ENCODE measurements at places on chromosomes 3 and 15.

DNA sequence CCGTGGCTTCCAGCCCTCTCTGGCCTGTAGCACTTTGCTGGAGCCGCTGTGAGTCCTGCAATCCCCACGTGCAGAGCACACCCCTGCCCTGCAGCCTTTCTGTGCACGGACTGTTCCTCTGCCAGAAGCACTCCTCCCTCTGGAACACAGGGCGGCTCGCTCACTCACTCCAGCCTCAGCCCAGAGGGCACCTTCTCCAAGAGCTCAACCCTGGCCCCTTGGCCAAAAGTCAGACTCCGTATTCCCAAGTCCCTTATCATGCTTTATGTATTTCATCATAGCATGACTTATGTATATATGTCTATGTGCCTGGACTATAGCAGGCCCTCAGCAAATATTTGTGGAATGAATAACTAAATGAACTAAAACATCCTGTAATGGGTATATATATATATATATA is 63.2 kb downstream of the ASB7 start:
- DNase-seq, result no peak

- no peak for DNase-seq
These were observed 48.3 kb downstream of the SERP1 start for GRCh38 chr3:150497956-150498355.

DNA sequence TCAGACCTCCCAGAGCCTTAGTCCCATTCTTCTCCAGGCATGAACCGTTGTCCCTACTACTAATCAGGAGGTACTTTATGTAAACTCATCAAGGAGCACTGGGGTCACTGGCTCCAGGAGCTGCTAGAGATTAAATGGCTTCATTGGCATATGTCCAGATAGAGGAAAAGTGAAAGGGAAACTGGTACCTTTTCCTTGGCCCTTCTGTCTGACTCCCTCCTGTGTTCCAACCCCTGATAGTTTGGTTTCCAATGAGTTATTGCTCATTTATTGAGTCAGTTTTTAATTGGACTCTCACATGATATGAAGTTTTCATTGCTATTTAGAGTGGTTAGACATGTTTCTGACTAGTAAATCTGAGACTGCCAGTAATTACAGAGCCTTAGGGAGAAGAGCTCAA is 130.5 kb upstream of the BFSP2 start:
- DNase-seq, result no peak

- no peak for DNase-seq
These were observed 63.1 kb downstream of the NTRK3 start for GRCh38 chr15:88193415-88193814.

GRCh38 chr3:31242026-31242960 is 290.4 kb upstream of the STT3B start:
- no peak for DNase-seq

DNA sequence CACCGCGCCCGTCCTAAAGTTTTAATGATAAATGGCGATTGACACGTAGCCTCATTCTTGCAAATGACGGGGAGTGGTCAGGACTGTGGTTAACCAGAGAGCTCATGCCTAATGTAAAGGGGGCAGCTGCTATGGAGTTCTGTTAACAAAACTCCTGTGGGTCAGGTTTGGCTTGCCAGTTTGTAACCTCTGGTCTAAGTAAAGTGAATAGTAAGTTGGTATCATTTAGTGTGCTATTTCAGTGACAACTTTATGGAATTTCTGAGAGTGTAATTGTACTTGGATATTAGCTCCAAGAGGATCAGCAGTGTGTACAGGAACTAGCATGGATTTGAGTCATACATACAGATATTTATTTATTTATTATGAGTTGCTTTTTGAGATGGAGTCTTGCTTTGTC is 87.9 kb downstream of the RGMA start:
- DNase-seq, result no peak

DNA sequence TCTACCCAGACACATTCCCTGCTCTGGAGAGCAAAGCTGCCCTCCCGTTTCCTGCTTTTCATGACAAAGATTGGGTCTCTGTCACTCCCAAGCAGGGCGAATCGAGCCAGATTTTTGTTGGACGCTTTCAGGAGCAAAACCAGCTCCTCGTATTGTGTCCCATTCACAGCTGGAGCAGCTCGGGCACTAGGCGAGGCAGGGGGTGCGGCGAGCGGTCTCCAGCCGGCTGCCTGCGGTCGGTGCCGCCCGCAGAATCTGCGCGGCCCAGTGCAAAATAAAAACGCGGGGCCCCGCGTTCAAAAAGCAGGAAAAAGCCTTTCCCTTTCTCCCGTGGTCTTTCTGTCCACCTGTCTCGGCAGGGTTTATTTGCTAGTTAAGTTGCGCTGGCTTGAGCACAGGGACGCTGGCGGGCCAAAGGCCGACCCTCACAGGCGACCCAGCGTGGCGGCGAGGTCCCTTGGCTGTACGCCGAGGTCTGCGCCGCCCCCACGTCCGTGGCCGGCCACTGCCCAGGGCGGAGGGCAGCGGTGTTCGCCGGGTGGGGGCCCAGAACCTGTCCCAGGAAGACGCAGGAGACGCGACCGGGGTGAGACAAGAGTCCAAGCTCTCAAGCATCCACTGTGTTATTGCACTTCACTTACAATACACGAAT is 71.2 kb downstream of the CYP19A1 start:
- DNase-seq, result no peak

GRCh38 chr3:157785102-157785826 is 282.0 kb upstream of the VEPH1 start:
- DNase-seq, result no peak

DNA sequence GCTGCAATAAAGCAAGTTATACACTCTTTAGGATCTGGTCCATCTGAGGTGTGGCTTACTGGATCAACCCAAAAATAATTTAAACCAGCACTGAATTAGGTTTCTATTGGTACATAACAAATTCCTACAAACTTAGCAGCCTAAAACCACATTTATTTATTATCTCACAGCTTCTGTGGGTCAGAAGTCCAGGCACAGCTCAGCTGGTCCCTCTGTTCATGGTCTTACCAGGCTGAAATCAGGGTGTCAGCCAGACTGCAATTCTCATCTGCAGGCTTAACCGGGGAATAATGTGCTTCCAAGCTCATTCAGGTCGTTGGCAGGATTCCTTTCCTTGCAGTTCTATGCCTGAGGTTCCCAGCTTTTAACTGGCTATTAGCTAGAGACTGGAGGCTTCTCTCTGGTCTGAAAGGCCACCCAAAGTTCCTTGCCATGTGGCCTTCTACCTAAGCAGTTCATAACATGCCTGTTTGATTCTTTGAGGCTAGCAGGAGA is 477.4 kb upstream of the WNT5A start:
- no peak for DNase-seq

DNA sequence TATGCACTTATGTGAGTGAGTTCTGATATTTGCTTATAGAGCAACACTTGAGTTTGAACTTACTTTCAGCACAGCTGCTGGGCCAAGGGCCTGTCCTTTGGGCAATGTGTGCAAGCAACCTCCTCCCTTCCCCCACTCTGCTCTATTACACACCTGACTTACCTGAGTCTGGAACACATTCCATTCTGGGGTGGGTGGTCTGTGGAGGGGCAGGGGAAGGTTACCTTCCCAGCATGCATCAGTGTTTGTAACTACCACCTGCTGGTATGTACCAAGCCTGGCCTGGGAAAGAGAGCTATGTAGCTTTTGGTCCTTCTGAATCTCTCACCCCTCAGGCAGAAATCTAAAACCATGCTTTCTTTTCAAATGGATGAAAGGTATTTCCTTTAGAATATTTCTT is 103.0 kb downstream of the ISL2 start:
- DNase-seq, result no peak

- DNase-seq, result no peak
These were observed 51.4 kb downstream of the FLNB start for GRCh38 chr3:58059349-58060321.

All from activated CD4-positive, alpha-beta T cell treated with anti-CD3 and anti-CD28 coated beads, Interleukin-2, amount 50 U/mL, for 4 hours (primary cell).